ENCODE measurements at places on chromosomes 13 and 19.

DNA sequence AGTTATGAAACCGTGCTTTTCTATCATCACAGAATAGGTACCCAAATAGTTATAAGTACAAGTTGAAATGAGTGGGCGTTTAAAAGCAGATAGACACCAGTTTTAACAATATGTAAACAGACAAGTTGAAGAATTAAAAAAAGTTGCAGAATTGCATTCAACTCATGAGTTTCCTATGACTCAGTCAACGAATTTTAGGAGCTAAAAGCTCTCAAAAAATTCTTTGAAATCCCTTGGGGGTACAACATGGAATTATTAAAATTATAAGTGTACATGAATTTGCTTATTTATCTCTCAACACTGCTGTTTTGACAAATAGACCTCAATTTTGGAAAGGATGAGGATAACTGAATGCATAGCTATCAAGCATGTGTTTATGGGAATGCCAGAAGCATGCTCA is 693.4 kb downstream of the PCDH9 start:
- no peaks in the 10 kb centered on the region for H3K36me3 ChIP-seq
- DNase-seq, result no peak
- H3K27me3 ChIP-seq, result no peaks in the 10 kb centered on the region

DNA sequence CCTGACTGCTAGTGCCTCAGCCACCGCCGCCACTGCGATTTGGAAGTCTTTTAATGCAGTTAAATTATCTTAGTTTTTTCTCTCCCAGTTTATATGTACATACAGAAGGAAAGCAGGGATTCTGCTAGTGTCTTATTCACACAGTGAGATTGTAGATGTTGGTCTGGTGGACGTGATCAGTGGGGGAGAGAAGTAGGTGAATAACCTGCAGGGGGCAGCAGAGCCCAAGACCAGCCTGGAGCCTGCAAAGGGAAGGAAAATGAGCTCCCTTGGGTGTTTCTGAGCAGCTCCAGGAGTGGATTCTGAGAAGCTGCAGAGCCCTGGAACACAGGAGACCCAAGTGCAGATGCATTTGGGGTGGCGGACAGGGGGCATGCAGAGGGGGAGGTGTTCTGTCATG is 26.3 kb downstream of the ZNF844 start:
- H3K4me1 ChIP-seq, result peaks cover 3% of the 10 kb centered on the region
- H3K27ac ChIP-seq, result no peak overlapping the region
- no peaks in the 10 kb centered on the region for H3K27me3 ChIP-seq
- DNase-seq, result peak; percentile 32

- peak overlapping the region; percentile 46 for H3K4me3 ChIP-seq
- H3K27ac ChIP-seq, result peak overlapping the region; percentile 97
- H3K27me3 ChIP-seq, result no peaks in the 10 kb centered on the region
Measured at GRCh38 chr19:29672319-29672932, 7.2 kb downstream of the PLEKHF1 start.

- no peaks in the 10 kb centered on the region for H3K27me3 ChIP-seq
- no peak for DNase-seq
- H3K27ac ChIP-seq, result no peak overlapping the region
- no peaks in the 10 kb centered on the region for H3K36me3 ChIP-seq
- no peak overlapping the region for H3K4me3 ChIP-seq
- no peaks in the 10 kb centered on the region for H3K4me1 ChIP-seq
Measured at GRCh38 chr13:42735010-42735409, 46.4 kb upstream of the FAM216B start.

GRCh38 chr19:6015841-6016545 is 38.1 kb upstream of the RANBP3 start:
- no peak for DNase-seq
- H3K27me3 ChIP-seq, result peaks cover 13% of the 10 kb centered on the region
- H3K4me1 ChIP-seq, result peaks cover 8% of the 10 kb centered on the region
- H3K27ac ChIP-seq, result no peak overlapping the region
- no peaks in the 10 kb centered on the region for H3K36me3 ChIP-seq
- H3K4me3 ChIP-seq, result no peak overlapping the region

DNA sequence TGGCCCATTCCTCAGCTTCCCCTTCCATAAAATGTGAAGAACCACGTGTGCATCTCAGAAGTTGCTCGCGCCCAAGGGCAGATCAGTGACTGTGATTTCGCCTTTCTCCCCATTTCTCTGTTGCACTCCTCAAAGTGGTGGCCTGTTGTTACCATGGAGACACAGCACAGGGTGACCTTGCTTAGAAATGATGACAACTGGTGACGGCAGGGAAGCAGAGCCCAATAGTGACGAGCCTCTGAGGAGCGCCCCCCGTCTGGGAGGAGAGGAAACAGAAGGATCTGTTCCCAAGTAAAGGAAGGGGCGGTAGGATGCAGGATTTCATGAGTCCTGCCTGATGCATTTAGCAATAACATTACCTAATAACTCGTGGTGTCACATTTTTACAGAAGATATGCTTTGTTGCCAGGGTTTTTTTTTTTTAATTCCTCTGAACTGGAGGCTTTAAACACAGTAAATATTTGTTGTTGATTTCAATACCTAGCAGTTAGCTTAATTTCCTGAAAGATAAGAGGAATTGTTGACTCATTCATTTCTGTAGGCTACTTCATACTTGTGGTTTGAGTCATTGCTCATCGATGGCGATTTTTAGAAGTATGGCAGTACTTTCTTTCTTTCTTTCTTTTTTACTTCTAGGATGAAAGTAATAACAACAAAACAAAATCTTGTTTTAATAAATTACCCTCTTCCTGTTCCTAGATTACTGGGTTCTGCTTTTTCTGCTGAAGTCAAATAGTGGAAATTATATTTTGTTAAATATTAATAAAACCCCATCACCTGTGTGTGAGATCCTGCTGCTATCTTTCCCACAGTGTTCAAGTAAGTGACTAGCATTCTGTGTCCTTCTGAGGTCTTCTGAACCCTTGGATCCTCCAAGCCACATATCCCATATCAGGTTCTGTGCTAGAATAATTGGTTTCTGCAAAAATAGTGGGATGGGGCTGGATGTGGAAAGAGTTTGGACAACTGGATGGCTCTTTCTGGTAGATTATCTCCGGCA is 36.0 kb downstream of the MBNL2 start:
- H3K36me3 ChIP-seq, result no peaks in the 10 kb centered on the region
- peaks cover 42% of the 10 kb centered on the region for H3K4me1 ChIP-seq
- no peak overlapping the region for H3K27ac ChIP-seq
- no peak for DNase-seq

GRCh38 chr19:15114153-15114540 is 6.9 kb downstream of the SYDE1 start:
- no peaks in the 10 kb centered on the region for H3K27me3 ChIP-seq
- H3K36me3 ChIP-seq, result peaks cover 20% of the 10 kb centered on the region
- H3K4me1 ChIP-seq, result no peaks in the 10 kb centered on the region

DNA sequence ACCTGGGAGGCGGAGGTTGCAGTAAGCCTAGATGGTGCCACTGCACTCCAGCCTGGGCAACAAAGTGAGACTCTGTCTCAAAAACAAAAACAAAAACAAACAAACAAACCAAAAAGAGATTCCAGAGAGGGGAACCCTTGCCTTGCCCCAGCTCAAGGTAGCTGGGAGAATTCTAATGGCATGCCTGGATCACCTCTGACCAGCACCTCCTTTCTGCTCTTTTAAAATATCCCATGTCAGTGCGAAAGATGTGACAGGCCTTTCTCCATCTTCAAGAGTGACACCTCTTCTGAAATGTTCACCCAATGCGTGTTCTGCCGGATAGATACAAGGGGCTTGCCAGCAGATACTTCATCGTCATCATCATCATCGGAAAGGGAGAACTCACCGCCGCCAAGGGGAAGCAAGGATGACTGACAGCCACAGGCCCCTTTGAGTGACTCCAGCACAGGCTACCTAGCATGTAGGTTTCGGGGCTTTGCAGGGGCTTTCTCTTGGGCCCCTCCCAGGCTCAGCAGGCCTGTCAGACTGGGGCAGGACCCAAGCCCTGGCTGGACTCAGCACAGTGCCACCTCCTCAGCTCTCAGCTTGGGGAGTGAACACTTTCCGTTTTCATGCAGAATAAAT is 18.9 kb upstream of the LRP3 start:
- DNase-seq, result no peak
- H3K36me3 ChIP-seq, result no peaks in the 10 kb centered on the region
- H3K27me3 ChIP-seq, result no peaks in the 10 kb centered on the region
- no peak overlapping the region for H3K27ac ChIP-seq
- H3K4me1 ChIP-seq, result peaks cover 7% of the 10 kb centered on the region

- no peaks in the 10 kb centered on the region for H3K4me1 ChIP-seq
- DNase-seq, result no peak
- no peak overlapping the region for H3K27ac ChIP-seq
- H3K4me3 ChIP-seq, result no peak overlapping the region
Measured at GRCh38 chr19:15137777-15138176, 30.6 kb downstream of the SYDE1 start.

GRCh38 chr19:34910770-34911169 is 15.9 kb upstream of the ZNF30 start:
- DNase-seq, result no peak
- H3K36me3 ChIP-seq, result no peaks in the 10 kb centered on the region
- peaks cover 20% of the 10 kb centered on the region for H3K27me3 ChIP-seq
- no peaks in the 10 kb centered on the region for H3K4me1 ChIP-seq
- H3K27ac ChIP-seq, result no peak overlapping the region
- H3K4me3 ChIP-seq, result no peak overlapping the region

GRCh38 chr19:30393046-30393445 is 20.9 kb downstream of the ZNF536 start:
- no peak for DNase-seq
- peaks cover 2% of the 10 kb centered on the region for H3K27me3 ChIP-seq
- H3K4me3 ChIP-seq, result no peak overlapping the region
- no peaks in the 10 kb centered on the region for H3K4me1 ChIP-seq
- no peaks in the 10 kb centered on the region for H3K36me3 ChIP-seq

DNA sequence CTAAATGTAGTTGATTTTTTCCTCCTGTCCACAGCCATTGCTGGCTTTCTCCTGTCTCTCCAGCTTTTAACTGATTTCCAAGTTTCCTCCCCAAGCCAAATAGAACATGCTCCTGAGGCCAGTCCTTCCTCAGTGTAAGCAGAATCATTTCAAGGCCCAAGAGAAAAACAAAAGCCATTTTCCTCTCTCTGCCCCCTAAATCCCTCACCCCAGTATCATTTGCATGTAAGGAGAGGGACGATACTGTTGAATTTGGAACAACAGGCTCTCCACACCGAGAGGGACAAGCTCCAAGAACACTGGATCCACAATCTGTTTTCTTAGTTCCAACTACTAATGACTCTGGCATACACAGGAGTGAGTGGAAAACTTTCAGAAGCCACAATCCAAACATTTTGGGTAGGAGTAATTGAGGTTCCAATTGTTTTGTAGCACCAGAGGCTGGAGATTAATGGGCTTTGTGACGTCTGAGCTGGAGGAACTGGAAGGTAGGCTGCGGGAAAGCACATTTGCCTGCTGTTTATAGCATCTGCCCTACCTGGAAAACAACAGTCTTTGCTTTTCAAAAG is 156.8 kb downstream of the FLT1 start:
- H3K27ac ChIP-seq, result no peak overlapping the region
- no peaks in the 10 kb centered on the region for H3K36me3 ChIP-seq
- DNase-seq, result no peak
- peaks cover 2% of the 10 kb centered on the region for H3K4me1 ChIP-seq

DNA sequence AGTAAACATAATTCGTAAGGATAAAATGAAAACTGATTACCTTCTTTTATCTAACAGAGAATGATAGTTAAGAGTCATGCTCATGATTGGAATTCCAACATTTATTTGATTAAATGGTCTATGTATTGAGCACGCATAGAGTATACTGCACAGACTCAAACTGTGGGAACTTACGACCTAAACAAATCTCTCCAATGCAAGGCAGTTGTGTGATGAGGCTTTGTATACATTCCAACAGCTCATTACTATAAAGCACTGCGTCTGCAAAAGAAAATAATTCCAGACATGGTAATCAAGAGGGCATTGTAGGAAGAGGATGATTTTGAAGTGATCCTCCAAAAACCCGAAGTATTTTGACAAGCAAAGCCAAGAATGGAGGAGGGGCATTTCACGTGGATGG is 169.5 kb downstream of the NUFIP1 start:
- H3K4me1 ChIP-seq, result no peaks in the 10 kb centered on the region
- no peak overlapping the region for H3K4me3 ChIP-seq

DNA sequence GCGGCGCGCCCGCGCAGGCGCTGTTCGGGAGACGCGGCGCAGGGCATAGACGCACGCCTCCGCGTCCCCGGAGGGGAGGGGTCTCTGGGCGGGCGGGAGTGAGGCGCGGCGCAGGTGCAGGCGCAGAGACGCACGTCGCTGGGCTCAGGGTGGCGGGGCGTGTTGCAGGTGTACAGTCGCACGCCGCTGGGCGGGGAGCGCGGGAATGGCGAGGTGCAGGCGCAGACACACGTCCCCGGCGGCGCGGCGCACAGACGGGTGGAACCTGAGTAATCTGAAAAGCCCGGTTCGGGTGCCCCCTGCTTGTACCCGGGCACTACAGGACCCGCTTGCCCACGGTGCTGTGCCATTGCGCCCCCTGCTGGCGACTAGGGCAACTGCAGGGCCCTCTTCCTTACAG is 44.7 kb downstream of the PLPP2 start:
- no peak overlapping the region for H3K27ac ChIP-seq
- no peaks in the 10 kb centered on the region for H3K36me3 ChIP-seq
- H3K4me3 ChIP-seq, result no peak overlapping the region
- H3K4me1 ChIP-seq, result no peaks in the 10 kb centered on the region
- no peaks in the 10 kb centered on the region for H3K27me3 ChIP-seq

DNA sequence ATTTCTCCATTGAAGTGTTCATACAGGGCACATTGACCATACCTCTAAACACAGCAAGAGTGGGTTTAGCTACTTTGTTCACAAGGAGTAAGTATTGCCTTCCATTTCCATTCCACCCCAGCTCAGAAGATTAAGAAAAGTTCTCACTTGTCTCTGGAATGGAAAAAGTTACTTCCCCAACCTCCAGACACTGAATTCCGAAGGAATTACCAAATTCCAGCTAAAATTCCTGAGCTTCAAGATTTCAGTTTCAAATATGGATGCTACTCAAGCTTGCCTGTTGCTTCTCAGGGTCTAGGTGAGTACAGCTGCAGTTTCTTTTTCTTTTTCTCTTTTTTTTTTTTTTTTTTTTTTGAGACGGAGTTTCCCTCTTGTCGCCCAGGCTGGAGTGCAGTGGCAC is 33.6 kb downstream of the TEX26 start:
- DNase-seq, result no peak
- no peak overlapping the region for H3K4me3 ChIP-seq
- H3K27me3 ChIP-seq, result no peaks in the 10 kb centered on the region
- H3K36me3 ChIP-seq, result no peaks in the 10 kb centered on the region

DNA sequence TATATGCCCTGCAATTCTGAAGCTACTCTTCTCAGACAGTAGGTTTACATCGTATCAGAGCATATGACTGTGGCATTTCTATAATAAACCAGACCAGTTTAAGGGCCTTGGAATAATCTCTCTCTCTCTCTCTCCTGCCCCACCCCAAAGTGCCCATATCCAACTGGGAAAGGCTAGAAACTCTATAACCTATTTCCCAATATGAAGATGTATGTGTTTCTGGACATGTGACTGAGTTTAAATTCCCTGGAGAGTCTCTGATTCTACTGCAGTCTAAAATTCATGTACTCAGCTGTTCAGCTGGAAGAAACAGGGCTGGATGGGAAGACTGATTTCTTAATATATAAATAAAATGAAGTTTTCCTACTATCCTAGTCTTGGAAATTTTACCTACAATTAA is 91.9 kb upstream of the MBNL2 start:
- H3K4me1 ChIP-seq, result no peaks in the 10 kb centered on the region
- no peak overlapping the region for H3K4me3 ChIP-seq
- no peak for DNase-seq

- no peak for DNase-seq
- H3K4me3 ChIP-seq, result peak within 1 kb of the TSS; percentile 82
- no peaks in the 10 kb centered on the region for H3K4me1 ChIP-seq
Measured at GRCh38 chr19:925526-926322, at the start of gene ARID3A. TSS of gene ARID3A (plus strand) at chr19:926035. CDS start at chr19:929529, 3,494 bp downstream.

GRCh38 chr19:4448147-4448985 is 9.2 kb downstream of the UBXN6 start:
- H3K27ac ChIP-seq, result no peak overlapping the region
- H3K27me3 ChIP-seq, result no peaks in the 10 kb centered on the region
- H3K4me1 ChIP-seq, result no peaks in the 10 kb centered on the region
- no peak overlapping the region for H3K4me3 ChIP-seq
- peaks cover 69% of the 10 kb centered on the region for H3K36me3 ChIP-seq
- DNase-seq, result no peak
